Activated naive CD8-positive, alpha-beta T cell treated with anti-CD3 and anti-CD28 coated beads, Interleukin-2, amount 10 ng/mL, durations not matched to agents 7 days and 5 days (primary cell): ENCODE measurements at places on chromosomes 5 and 9.
A peak's percentile ranks its signal among the peaks of the same experiment; 100 is the strongest.

GRCh38 chr5:160048131-160048530 lies 39.2 kb downstream of the TTC1 start:
- no peak for DNase-seq
- H3K4me3 ChIP-seq = no peak overlapping the region
- no peaks in the 10 kb centered on the region for H3K4me1 ChIP-seq
- H3K27me3 ChIP-seq = no peaks in the 10 kb centered on the region
- H3K27ac ChIP-seq = no peak overlapping the region
- peaks cover 22% of the 10 kb centered on the region for H3K36me3 ChIP-seq

DNA sequence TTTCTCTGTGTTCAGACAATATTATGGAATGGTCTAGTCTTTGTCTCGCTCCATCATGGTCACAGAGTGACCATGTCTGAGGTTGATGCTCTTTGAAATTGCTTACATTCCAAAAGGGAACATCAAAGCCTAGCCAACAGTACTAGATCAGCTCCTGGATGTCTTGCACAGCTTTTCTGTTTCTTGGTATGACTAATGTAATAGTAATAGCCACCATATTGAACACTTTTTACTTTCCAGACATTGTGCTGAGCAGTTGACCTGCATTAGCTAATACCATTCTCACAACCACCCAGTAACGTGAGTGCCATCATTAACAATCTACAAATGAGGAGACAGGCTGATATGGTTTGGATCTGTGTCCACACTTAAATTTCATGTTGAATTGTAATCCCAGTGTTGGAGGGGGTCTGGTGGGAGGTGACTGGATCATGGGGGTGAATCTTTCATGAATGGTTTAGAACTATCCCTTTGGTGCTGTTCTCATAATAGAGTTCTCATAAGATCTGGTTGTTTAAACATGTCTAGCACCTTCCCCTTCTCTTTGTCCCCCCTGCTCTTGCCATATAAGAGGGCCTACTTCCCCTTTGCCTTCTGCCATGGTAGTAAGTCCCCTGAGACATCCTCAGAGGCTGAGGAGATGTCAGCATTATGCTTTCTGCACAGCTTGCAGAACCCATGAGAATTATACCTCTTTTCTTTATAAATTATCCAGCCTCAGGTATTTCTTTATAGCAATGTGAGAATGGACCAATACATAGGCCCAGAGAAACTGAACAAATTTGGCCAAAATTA lies 577.5 kb upstream of the CLINT1 start:
- peaks cover 39% of the 10 kb centered on the region for H3K4me1 ChIP-seq
- H3K36me3 ChIP-seq = peaks cover 31% of the 10 kb centered on the region
- H3K4me3 ChIP-seq = no peak overlapping the region

DNA sequence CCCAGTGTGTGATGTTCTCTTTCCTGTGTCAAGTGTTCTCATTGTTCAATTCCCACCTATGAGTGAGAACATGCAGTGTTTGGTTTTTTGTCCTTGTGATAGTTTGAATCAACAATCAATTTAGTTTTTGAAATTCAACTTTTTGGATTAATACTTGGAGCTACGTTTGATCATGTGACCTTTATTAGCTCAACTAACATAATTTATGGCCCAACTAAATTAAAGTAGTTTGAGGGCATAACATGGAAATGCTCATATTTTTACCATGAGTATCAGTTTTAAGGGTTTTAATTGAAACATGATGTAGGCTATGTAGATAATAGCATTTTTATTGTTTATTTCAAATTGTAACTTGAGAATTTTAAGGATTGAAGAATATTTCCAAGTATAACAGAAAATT lies 168.0 kb downstream of the CCDC171 start:
- DNase-seq = no peak
- H3K4me3 ChIP-seq = no peak overlapping the region
- no peak overlapping the region for H3K27ac ChIP-seq
- H3K4me1 ChIP-seq = no peaks in the 10 kb centered on the region
- no peaks in the 10 kb centered on the region for H3K36me3 ChIP-seq

GRCh38 chr9:19113964-19114679 lies 11.4 kb upstream of the HAUS6 start:
- DNase-seq = no peak
- H3K4me3 ChIP-seq = no peak overlapping the region
- H3K4me1 ChIP-seq = no peaks in the 10 kb centered on the region
- H3K27ac ChIP-seq = no peak overlapping the region
- no peaks in the 10 kb centered on the region for H3K27me3 ChIP-seq

DNA sequence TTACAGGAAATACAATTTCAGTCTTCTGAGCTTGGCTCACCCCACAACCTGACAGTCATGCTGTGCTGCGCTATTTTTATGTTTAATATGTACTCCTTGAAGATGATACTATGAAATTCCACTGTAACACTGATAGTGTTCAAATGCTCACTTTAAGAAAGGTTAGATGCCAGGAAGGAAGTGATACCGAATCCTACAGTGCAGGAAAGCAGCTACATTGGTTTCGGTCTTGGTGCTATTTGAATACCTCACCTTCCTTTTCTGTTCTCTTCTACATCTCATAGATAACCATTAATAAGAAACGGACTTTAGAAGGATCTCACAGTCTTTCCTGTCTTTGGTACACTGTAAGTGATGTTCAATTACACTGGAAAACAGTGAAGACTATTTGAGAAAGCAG lies 117.6 kb downstream of the SEMA5A start:
- H3K4me1 ChIP-seq = no peaks in the 10 kb centered on the region
- DNase-seq = no peak
- no peaks in the 10 kb centered on the region for H3K36me3 ChIP-seq
- no peak overlapping the region for H3K4me3 ChIP-seq

- no peak overlapping the region for H3K4me3 ChIP-seq
- H3K36me3 ChIP-seq = no peaks in the 10 kb centered on the region
- H3K27ac ChIP-seq = no peak overlapping the region
- no peak for DNase-seq
- no peaks in the 10 kb centered on the region for H3K27me3 ChIP-seq
These were observed 356.3 kb downstream of the CSNK1G3 start for GRCh38 chr5:123868267-123868666.

- no peak overlapping the region for H3K27ac ChIP-seq
- H3K4me1 ChIP-seq = no peaks in the 10 kb centered on the region
- no peak overlapping the region for H3K4me3 ChIP-seq
- no peak for DNase-seq
These were observed 387.7 kb upstream of the CHD1 start for GRCh38 chr5:99316484-99316883.

GRCh38 chr5:170603578-170604565 lies 100.1 kb downstream of the KCNIP1 start:
- H3K4me3 ChIP-seq = no peak overlapping the region
- H3K27ac ChIP-seq = no peak overlapping the region
- peaks cover 8% of the 10 kb centered on the region for H3K27me3 ChIP-seq

DNA sequence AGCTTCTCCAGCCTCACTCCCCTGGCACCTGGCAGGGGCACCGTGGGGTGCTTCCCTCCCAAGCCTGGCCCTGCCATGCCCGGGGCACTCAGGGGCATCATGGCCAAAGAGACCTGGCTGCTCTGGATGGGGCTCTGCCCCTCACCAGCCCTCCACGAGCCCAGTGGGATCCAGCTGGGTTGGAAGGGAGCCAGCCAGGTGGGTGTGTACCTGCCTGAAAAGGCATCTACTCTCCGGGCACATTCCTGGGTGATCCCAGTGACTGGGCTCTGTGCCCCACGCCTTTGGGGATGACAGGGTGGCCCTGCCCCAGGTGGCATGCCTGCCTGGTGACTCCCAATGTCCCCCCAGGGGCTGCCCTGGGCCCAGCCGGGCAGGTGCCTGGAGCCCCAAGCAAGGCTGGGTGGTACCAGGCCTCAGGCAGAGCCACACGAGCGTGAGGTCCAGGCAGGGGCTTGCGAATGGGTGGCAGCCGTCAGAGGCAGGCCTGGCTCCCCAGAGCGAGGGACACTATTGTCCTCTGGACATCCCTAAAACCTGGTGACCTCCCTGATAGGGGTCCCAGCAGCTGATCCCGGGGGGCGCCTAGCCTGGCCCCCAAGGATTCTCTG lies 777 bp downstream of the GPSM1 start:
- H3K27ac ChIP-seq = no peak overlapping the region
- H3K4me1 ChIP-seq = no peaks in the 10 kb centered on the region
- no peaks in the 10 kb centered on the region for H3K36me3 ChIP-seq
- DNase-seq = no peak
- H3K27me3 ChIP-seq = no peaks in the 10 kb centered on the region

DNA sequence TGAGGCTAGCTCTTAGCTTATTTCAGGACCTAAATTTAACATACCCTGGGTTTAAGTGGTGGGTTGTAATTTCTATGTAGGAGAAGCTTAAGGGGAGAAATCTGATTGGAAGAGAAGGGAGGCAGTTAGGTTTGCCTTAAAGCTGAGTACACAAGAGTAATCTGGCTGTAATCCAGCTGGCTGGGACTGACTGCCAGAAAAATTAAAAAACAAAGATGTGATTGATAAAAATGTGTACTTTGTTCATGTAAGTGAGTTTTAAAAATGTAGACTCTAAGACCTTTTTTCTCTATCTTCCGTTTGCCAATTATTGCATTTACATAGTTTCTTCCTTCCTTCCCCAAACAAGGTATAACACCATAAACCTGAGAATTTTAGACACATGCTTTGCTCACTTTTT lies 17.5 kb upstream of the MSMP start:
- H3K27ac ChIP-seq = no peak overlapping the region
- DNase-seq = no peak
- H3K36me3 ChIP-seq = no peaks in the 10 kb centered on the region
- H3K4me1 ChIP-seq = no peaks in the 10 kb centered on the region
- no peaks in the 10 kb centered on the region for H3K27me3 ChIP-seq

GRCh38 chr5:128913551-128913950 lies 51.7 kb upstream of the SLC27A6 start:
- no peaks in the 10 kb centered on the region for H3K4me1 ChIP-seq
- DNase-seq = no peak
- H3K27me3 ChIP-seq = no peaks in the 10 kb centered on the region
- no peak overlapping the region for H3K27ac ChIP-seq
- H3K36me3 ChIP-seq = no peaks in the 10 kb centered on the region

DNA sequence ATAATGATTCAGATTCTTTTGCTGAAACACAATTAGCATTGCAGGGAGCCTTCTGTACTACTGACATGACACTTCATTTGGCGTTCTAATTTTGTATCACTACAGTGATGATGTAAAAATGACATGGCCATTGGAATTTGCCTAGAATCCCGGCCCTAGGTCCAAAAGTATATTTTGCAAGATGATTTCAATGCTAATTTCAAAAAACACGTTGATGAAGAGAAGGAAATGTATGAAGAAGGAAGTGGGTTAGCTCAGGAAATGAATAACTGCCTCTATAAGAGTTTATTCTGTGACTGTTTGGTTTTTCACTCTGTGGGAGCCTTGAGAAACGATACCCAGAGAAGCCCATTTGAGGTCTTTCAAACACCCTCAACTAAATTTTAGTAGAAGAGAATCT lies 59.3 kb downstream of the OSTF1 start:
- H3K4me3 ChIP-seq = peak overlapping the region; percentile 78
- no peaks in the 10 kb centered on the region for H3K27me3 ChIP-seq
- H3K4me1 ChIP-seq = peaks cover 67% of the 10 kb centered on the region
- peak overlapping the region; percentile 89 for H3K27ac ChIP-seq
- peaks cover 47% of the 10 kb centered on the region for H3K36me3 ChIP-seq

DNA sequence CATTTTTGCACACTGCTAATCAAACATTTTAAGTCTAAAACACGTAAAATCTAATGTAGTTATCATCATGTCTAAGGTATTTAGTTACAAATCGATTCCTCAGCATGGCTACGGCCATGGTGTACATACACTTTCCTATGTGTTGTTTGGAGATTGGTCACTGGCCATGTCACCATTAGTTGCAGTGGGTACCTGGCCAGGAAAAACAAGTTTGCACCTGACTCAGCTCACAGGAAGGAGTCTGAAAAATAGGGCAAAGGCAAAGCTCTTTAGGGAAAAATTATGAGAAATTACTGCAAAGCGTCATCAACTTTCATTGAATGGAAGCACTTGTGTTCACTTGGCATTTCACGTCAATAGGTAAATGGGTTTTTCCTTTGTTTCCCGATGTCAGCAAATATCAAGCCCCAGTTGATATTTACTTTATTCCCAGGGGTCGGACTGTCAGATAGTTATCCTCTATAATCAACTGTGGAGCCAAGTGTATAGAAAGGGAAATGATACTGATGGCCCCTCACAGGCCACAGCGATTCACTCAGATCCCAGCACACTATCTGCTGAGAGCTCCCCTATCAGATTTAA lies 626.0 kb upstream of the ADAMTS16 start:
- DNase-seq = no peak
- no peaks in the 10 kb centered on the region for H3K27me3 ChIP-seq
- H3K4me3 ChIP-seq = no peak overlapping the region
- H3K4me1 ChIP-seq = no peaks in the 10 kb centered on the region

- H3K27ac ChIP-seq = no peak overlapping the region
- H3K27me3 ChIP-seq = no peaks in the 10 kb centered on the region
- H3K36me3 ChIP-seq = peaks cover 17% of the 10 kb centered on the region
These were observed 69.4 kb downstream of the LMNB1 start for GRCh38 chr5:126846344-126846743.

DNA sequence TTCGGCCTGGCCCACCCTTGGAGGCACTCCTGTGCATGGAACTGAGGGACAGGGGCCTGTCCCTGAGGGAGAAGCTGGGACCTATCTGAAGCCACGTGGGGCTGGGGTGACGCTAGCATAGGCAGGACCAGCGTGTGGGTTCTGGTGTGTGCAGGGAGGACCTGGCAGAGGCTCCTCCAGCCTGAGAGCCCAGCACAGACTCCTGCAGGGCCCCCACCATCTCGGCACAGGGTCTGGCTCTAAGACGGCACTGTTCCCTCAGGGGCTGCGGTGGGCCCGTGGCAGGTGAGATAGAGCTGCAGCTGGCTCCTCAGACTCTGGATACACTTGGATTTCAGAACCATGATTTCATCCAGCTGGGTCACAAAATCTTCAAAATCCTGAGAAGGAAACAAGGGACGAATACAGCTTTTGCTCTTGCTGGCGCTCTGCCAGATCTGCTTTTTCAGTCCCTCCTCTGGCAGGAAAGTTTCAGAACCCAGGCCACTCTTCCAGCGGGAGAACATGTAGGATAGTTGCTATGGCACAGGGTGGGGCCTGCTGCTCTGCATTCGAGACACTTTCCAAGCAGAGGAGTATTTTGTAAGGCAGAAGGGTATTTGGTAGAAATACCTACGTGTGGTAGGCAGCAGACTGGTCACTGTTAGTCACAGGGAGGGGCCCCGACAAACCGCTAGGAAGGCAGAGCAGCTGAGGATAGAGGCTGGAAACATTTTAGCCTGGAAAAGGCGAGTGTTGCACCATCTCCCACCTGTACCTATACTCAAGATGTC lies 74.7 kb downstream of the KIF24 start:
- no peak overlapping the region for H3K27ac ChIP-seq
- peaks cover 17% of the 10 kb centered on the region for H3K4me1 ChIP-seq
- no peak overlapping the region for H3K4me3 ChIP-seq
- no peak for DNase-seq
- H3K27me3 ChIP-seq = no peaks in the 10 kb centered on the region

DNA sequence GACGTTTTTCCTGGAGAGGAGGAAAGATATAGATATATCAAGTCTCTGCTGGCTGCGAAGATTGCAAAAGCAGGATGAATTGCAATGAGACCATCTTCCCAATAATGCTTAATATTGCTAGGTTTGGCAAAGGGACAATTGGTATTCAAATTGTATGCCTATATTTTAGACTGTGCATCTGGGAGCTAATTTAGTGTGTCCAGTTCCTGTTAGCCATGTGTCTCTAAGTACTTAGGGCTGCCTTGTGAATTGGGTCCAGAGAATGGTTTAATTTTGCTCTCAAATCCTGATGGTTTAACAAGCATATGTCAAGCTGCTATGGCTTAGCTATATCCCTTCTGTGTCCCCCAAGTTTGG lies 97.6 kb upstream of the ZNF366 start:
- H3K36me3 ChIP-seq = no peaks in the 10 kb centered on the region
- no peak for DNase-seq
- H3K4me1 ChIP-seq = no peaks in the 10 kb centered on the region
- peaks cover 2% of the 10 kb centered on the region for H3K27me3 ChIP-seq
- H3K4me3 ChIP-seq = no peak overlapping the region
